ENCODE measurements at places on chromosomes 13 and 19.

GRCh38 chr13:83634601-83635000 lies 247.7 kb downstream of the SLITRK1 start:
- DNase-seq = peak; percentile 11

GRCh38 chr19:7879836-7880235 lies 5.6 kb upstream of the PRR36 start:
- DNase-seq = no peak

DNA sequence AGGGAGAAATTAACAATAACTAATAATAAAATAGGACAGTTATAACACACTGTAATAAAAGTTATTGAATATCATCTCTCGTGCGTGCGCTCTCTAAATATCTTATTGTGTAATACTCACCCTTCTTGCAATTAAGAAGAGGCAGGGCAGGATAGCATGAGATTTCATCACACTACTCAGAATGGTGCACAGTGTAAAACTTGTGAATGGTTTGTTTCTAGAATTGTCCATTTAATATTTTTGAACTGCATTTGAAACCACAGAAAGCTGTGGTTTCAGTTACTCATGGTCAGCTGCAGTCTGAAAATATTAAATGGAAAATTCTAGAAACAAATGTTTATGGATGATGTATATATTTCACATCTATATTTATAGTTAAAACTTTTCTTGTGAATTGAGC lies 161.1 kb downstream of the DCT start:
- no peak for DNase-seq

DNA sequence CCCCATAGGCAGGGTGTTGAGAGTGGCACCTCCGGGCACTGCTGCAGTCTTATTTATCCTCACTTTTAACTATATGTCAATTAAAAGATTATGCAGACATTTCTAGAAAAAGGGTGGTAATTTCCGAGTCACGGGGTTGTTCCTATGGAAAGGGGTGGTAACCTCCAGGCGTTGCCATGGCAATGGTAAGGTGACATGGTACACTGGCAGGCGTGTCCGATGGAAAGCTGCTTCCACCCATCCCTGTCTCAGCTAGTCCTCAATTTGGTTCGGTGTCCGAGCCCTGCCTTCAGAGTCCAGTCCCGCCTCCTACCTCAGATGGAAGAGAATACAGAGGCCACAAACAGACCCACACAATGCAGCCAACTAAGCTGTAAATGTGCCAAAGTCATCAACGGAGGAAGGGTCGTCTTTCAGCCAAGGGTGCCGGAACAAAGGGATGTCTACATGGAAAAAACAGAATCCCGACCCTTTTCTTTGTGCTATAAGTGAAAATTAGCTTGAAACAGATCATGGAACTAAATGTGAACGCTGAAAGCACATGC lies 72.6 kb upstream of the C13orf46 start:
- no peak for DNase-seq

- no peak for DNase-seq
Measured at GRCh38 chr13:98162935-98163334, 14.1 kb downstream of the RNF113B start.

- DNase-seq = no peak
Measured at GRCh38 chr13:23687614-23688013, 117.4 kb downstream of the TNFRSF19 start.

GRCh38 chr13:99294958-99295357 lies 12.2 kb downstream of the GPR183 start:
- no peak for DNase-seq

GRCh38 chr13:46342538-46342937 lies 44.5 kb downstream of the RUBCNL start:
- no peak for DNase-seq

- DNase-seq = no peak
Measured at GRCh38 chr13:43389983-43390382, 366.6 kb downstream of the DNAJC15 start.

DNA sequence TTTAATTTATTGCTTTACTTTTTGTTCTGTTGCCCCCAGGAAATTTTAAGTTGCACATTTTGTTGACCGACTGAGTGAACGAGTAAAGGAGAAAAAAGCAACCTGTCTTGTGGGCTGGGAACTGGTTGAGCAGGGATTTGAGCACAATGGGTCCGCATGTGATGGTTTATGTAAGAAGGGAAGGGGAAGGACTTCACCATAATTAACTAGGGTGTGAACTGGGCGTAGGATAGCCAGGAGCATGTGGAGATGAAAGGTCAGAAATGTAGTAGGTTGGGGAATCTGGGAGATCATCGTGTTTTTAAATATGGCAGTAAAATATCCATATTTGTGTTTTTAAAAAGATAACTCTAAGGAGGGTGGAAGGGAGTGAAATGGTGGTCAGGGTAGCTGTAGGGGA lies 99.9 kb downstream of the GPC5 start:
- DNase-seq = no peak

- DNase-seq = no peak
Measured at GRCh38 chr19:39423258-39424086, 11.0 kb downstream of the PLEKHG2 start.

GRCh38 chr13:93066187-93066586 lies 160.4 kb upstream of the GPC6 start:
- no peak for DNase-seq

GRCh38 chr19:18112989-18113478 lies 15.5 kb downstream of the MAST3 start:
- peak; percentile 30 for DNase-seq

- no peak for DNase-seq
Measured at GRCh38 chr13:110789871-110790270, 76.4 kb downstream of the ING1 start.

DNA sequence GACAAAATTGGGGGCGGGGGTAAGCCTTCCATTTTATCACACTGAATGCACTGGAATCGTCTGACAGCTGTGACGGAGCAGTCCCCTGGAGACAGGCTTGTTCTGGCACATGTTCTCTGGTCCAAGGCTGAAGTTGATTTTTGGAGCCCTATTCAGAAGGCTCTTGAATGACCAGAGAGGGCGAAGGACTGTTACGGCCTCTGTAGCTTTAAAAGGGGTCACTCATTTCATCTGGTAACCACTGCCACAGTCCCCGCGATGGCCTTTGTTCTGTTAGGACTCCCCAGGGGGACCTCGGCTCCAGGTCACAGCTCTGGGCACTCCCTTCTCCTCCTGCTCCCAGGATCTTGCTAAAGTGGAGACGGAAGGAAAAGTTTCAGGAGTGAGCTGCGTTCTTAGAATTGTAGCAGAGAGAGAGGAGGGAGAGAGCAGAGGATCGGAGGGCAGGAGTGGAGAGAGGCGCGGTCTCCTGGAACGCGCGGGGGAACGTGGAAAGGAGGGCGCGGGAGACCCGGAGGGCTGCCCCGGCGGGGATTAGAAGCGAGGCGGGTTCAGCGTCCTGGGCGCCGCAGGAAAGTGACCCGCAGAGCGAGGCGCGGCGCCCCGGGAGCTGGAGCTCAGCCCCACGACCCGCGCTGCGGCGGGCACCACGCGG lies 134.3 kb upstream of the MYO16 start:
- DNase-seq = no peak

DNA sequence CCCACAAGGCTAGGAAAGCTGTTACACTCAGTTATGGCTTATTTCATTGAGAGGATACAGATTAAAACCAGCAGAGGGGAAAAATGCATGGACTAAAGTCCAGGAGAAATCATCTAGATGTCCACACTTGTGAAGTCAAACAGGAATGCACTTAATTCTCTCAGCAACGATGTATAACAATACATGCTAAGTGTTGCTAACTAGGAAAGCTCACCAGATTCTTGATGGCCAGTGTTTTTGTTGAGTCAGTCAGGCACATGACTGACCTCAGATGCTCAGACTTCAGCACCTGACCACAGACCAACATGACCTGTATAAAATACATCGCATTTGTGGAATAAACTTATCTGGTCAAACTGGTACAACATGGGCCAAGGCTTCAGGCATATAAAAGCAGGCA lies 470.2 kb upstream of the PRR20A start:
- no peak for DNase-seq

DNA sequence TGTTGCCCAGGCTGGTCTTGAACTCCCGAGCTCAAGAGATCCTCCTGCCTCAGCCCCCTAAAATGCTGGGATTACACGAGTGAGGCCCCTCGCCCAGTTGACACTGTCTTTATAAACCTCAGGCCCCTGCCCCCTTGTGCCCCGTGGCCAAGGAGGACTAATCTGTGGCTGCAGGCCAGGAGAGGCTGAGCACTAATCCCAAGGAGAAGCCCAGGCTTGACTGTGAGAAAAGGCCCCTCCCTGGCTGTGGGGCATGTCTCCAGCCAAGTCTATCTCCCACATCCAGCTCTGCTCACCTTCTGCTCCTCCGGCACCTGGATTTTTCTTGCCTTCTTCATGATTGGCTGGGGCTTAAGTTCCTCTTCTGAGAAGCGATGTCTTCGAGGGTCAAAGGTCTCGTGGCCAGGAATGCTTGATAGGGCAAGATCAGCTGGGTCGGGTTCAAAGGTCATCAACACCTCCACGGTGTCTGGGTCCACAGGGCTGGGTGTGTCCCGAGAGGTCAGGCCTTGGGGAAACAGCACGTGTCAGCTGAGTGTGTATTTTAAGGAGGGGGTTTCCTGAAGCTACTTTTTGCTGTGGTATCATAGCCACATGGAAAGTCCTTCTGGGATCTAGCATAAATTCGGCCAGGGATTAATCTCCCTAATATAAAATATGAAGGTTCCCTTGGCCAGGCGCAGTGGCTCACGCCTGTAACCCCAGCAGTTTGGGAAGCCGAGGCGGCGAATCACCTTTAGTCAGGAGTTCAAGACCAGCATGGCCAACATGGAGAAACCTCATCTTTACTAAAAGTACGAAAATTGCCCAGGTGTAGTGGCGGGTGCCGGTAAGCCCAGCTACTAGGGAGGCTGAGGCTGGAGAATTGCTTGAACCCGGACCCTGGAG lies 3.8 kb downstream of the DBP start:
- no peak for DNase-seq

DNA sequence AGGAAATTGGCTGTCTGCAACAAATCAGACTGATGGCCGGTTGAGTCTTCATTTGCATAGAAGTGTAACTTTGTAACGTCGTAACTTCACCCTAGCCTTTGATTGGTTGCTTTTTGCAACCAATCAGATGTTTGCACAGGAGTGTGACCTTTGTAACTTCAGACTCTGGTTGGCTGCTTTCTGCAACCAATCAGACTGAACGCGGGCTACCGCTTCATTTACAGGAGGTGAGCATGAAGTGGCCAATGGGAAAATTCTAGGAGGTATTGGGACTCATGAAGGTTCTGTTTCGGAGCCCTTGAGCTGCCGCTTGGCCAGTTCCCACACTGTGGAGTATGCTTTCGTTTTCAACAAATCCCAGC lies 441 bp upstream of the ZNF559 start:
- peak; percentile 51 for DNase-seq

GRCh38 chr13:76048675-76049375 lies 412.7 kb downstream of the LMO7 start:
- DNase-seq = no peak

Measured in C1 segment of cervical spinal cord (tissue), 14 donors.